ENCODE measurements at places on chromosomes 4 and X.

DNA sequence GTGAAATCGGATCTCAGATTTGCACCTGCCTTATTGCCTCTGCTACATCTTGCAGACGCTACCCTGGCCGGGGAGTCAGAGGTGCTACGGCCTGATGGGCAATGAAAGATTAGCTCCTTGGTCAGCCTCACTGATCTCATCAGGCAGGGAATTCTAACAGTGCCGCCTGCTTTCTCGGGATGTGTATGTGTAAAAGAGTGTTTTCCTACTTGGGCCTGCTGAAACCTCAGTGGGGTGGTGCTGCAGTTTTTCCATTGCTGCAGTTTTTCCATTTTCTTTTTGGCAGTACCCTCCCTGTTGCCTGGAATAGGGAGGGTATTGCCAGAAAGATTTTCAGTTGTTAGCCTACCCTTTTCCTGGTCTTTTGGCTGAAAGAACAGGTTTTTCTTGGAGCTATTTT lies 117.5 kb downstream of the CDKL5 start:
- DNase-seq: no peak

- no peak for DNase-seq
These were observed 3.2 kb upstream of the CDKN2AIP start for GRCh38 chr4:183441276-183441675.

- no peak for DNase-seq
These were observed 223.5 kb downstream of the NPFFR2 start for GRCh38 chr4:72255269-72255668.

- DNase-seq: no peak
These were observed 309.4 kb downstream of the ANTXR2 start for GRCh38 chr4:79763486-79764075.

- DNase-seq: peak; percentile 72
These were observed 89.7 kb upstream of the CBR4 start for GRCh38 chr4:169099771-169100180.

GRCh38 chr4:137559801-137560200 lies 27.5 kb upstream of the PCDH18 start:
- DNase-seq: peak; percentile 51

DNA sequence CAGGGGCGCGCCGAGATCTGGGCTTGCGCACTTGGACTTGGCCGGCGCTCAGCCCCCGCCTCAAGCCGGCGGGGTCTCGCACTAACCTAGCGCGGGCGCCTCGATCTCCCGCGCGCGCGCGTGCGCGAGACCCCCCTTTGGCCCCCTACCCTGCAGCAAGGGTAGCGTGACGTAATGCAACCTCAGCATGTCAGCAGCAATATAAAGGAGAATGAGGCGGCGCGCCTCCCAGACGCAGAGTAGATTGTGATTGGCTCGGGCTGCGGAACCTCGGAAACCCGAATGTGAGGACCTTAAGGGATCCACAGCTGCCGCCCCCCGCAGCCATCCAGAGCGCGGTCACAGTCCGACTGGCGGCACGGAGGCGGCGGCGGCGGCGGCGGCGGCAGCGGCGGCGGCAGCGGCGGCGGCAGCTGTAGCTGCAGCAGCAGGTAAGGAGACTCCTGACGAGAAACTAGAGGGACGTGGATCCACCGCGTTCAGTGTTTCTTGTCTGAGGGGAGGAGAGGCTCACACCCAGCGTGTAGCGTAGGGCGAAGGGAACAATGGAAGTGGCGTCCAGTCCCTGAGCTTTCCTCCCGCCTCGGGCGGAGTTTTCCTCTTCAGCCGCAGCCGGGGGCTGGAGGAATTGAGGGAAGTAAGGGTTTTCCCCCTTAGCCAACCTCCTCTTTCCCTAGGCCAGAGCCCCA lies at the start of the genes SATL1 and ZNF711:
TSS of gene SATL1 (minus strand) at position 19 of the 689 bp plus-strand sequence. CDS start 134,811 bp downstream, outside the sequence.
TSS of gene ZNF711 (plus strand) at position 231 of the 689 bp plus-strand sequence. CDS start 3,582 bp downstream, outside the sequence.
- DNase-seq: peak; percentile 5

DNA sequence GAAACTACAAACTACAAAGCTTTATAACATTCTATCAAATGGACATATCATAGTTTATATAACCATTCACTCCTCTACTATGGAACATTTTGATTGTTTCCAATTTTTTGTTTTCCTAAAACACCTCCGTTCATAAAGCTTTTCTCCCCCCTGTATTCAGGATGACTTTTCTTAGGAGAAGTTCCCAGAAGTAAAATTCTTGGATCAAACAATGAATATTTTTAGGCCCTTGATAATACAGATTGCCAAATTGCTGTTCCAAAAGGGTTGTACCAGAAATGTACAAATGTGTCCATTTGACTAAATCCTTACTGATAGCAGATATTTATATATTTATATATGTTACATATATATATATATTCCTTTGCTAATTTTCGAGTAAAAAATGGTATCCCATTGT lies 77.8 kb downstream of the GPC3 start:
- no peak for DNase-seq

DNA sequence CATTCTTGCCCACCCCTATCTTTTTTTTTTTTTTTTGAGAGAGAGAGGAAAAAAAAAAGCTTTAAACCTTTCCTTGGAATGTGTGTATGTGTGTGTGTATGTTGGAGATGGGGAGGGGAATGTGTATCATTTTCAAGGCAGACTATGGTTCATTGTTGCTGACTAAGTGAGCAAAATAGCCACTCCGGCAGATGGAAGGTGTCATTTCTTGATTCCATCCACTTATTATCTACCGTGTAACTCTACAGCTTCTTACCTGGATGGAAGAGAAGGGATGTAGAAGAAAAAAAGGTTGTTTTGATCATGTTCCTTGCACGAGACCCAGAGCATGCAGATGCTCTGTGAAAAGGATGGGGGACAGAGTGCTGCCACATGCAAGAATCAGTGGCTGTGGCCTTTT lies 5.9 kb upstream of the GK2 start:
- DNase-seq: no peak

- peak; percentile 26 for DNase-seq
These were observed 21.7 kb downstream of the CLOCK start for GRCh38 chr4:55524844-55525571.

GRCh38 chr4:153560908-153561307 lies 94.7 kb downstream of the TMEM131L start:
- DNase-seq: peak; percentile 64

GRCh38 chrX:78314561-78314960 lies 12.8 kb downstream of the CYSLTR1 start:
- no peak for DNase-seq

- peak; percentile 64 for DNase-seq
These were observed 52.7 kb downstream of the TBC1D9 start for GRCh38 chr4:140703463-140703862.

DNA sequence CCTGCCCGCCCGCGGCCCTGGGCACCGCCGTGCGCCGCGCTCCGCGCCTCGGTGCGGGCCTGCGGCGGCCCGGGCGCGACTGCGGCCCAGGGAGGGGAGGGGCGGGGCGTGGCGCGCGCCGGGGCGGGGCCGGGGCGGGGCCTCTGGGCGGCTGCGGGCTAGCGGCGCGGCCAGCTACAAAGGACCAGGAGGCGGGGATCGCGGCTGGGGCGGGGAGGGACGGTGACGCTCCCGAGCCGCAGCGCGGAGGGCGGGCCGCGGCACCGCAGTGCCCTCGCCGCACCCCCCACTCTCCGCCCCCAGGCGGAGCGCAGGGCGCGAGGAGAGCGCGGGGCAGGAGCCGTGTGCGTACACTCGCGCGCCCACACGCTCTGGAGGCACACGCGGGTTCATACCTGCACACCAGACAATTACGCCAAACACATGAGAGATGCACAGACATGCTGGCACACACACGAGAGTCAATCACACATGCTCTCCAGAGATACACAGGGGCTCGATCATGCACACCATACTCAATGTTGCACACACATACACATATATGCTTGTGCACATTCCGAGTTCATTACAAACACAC lies at the start of gene CRMP1:
TSS of gene CRMP1 (minus strand) at position 83 of the 577 bp plus-strand sequence. CDS start 117 bp downstream, outside the sequence.
- no peak for DNase-seq

GRCh38 chrX:3142259-3143042 lies 101.2 kb downstream of the ARSF start:
- DNase-seq: no peak

DNA sequence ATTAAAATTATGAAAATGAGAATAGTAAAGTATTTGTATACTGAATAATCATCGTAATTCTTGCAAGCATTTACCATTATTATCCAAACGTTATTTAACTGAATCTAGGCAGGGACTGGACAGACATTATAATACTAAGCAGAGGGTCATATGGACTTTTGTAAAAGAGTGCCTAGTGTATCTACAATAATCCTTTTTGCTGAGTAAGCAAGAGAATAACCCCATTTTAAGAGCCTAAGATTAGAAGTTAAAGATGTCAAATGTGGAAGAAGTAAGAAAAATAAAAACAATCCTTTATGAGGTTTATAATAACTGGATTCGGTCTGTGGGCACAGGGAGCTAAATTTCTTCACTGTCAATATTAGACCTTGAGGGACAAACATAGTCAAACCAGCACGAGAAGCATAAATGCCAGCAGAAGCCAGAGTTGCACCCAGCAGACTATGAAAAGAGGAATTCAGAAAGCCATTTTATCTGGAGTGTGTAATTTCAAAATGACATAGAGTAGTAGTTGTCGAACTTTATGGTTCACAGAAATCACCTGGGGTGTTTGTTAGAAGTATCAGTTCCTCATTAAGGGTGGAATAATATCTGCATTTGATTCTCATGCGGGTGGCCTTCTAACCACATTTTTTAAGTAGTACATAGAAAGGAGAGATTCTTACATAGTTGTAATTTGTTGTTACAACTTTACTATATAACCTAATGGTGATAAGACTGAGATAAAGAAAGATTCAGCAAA lies 39.7 kb upstream of the DCLK2 start:
- no peak for DNase-seq

DNA sequence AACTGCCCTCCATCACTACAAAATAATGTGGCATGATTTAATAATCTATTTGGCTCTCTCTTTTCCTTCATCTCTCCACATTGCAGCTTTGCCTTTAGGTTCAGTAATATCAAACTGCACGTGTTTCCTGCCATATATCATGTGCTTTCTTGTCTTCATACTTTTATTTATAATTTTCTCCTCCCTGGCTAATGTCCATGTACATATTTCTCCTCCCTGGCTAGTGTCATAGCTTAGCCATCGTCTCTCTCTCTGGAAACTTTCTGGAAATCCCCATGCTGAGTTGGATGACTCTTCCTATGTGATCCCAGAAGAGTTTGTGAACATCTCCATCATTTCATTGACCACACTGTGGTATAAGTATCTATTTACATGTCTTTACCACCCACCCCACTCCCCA lies 21.3 kb upstream of the PDGFC start:
- DNase-seq: no peak

DNA sequence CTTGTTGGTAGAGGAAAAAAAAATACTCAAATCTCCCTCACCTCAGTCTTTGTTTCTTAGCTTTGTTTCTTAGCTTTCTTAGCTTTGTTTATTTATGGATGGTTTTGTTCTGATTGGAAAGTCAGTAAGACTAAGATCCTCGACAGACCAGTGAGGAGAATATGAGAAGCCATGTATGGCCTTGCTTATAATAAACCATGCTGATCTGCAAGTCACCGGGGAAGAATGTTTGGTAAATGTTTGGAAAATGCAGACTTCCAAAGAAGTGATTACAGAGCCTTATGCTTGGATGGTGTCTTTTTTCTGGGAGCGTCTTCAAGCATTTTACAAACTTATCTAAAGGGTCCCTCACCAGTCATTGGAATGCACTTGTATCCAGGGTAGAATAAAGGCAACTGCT lies 90.1 kb upstream of the NOCT start:
- no peak for DNase-seq

DNA sequence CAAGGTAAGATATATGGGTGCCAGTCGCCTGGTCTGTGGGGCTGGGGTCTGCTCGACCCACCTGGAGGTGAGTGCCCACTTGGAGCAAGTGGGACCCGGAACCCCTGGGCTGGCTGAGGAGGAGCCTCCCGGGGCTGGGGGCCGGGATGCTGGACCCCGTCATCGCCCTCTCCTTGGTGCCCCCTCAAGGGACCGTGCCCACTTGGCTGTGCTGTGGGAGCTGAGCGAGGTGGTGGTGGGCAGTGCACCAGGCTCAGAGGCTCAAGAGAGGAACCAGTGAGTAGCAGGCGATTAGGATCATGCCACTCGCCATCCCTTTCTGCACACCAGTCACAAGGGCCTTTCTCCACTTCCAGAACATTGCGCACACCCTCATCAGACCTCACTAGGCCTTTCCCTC lies 203.8 kb upstream of the PSAPL1 start:
- DNase-seq: no peak

- DNase-seq: no peak
These were observed 531.8 kb upstream of the GALNTL6 start for GRCh38 chr4:171281359-171281758.

- no peak for DNase-seq
These were observed 317.4 kb downstream of the IQCM start for GRCh38 chr4:149498246-149498645.

GRCh38 chr4:181688872-181689271 lies 554.3 kb upstream of the TENM3 start:
- no peak for DNase-seq

DNA sequence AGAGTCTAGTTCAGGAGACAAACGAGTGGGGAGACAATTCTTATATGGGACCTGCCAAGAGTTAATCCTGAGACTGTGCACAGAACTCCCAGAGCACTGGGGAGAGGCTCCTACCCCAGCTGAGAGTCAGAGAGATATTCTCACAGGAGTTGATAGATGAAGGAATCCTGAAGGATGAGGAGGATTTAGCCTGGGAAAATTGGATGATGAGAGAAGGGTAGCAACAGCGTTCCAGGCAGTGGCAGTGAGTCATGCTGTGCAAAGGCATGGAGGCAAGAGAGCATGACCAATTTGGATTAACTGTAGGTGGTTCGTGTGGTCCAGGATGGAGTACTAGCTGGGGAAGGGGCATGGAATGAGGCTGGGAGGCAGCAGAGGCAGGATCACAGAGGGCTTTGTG lies 318.6 kb downstream of the LDB2 start:
- peak; percentile 47 for DNase-seq

DNA sequence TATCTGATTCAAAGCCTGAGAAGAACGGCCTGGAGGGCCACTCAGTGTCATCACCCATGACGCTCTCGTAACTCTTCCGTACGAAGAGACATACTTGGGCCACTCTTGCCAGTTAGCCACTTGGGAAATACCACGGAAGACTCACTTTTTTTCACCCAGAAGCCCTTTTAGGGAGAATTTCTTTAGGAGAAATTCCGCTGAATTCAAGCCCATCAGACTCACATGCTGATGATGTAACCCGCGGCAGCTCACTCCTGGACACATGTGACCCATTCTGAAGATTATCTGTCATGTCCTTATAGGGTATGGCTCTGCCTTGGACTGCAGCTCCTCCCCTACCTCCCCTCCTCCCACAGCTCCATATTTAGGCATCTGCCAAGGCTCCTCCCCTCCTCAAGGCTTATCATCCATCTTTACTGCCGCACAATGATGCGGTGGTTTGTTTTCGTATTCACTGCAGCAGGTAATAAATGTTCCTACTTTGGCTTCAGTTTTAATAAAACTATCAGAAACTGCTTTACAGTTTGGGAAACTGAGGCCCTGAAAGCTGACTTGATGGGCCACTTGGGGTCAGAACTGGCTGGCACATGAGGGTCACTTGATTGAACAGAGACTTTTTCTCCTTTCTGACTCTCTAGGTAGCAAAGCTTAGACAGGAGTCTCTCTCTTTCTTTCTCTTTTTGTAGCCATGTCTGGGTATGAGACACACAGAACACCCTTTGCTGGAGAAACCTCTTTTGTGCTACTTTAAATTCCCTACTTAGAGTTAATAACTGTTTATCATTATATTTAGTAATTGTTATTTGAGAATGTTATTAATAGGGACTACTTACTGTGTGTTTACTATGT lies 42.1 kb downstream of the RHOH start:
- no peak for DNase-seq

Measured in AG10803 (cell line).